ENCODE measurements at places on chromosomes 12 and 14.

- DNase-seq: no peak
Measured at GRCh38 chr12:32918890-32919801, 22.6 kb upstream of the PKP2 start.

- DNase-seq: no peak
Measured at GRCh38 chr12:67211029-67211428, 58.1 kb upstream of the CAND1 start.

- no peak for DNase-seq
Measured at GRCh38 chr12:77357655-77358054, 292.3 kb upstream of the E2F7 start.

GRCh38 chr12:53575502-53576249, 50.5 kb downstream of the ATF7 start:
- DNase-seq: no peak

- DNase-seq: no peak
Measured at GRCh38 chr14:34650786-34651584, 21.0 kb upstream of the SNX6 start.

DNA sequence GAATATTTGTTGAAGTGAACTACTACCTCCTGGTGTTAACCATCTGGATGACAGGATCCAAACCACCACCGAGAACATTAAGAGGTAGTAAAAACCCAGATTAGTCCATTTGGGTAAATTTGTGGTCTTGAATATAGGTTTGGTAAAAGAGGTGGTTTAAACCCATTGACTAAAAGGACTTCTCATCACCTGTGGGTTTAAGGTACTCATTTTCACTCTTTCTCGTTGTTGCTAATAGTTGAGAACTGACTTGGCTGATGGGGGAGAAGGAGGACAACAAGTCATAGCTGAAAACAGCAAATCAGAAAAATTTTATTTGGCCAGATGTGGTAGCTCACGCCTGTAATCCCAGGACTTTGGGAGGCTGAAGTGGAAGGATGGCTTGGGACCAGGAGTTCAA, 59.2 kb downstream of the ACADS start:
- no peak for DNase-seq

DNA sequence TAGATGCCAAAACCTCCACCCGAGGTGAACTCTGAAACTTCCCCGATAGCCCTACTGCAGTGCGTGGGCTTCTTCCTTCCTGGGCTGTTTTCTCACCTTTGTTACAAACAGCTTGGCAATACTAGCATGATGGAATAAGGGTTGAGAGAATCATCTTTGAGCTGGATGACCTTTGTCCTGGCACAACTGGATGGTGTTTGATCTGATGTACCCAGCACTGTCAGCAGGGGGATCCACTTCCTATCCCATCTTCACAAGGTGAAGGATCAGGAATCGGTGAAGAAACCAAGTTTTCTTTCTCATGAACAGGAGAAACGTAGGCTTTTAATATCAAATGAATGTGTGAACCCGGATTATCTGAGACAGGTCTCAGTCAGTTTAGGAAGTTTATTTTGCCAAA, 19.5 kb upstream of the LRRC10 start:
- no peak for DNase-seq
